MM.1S (cell line): ENCODE measurements at places on chromosomes 1 and 21.

DNA sequence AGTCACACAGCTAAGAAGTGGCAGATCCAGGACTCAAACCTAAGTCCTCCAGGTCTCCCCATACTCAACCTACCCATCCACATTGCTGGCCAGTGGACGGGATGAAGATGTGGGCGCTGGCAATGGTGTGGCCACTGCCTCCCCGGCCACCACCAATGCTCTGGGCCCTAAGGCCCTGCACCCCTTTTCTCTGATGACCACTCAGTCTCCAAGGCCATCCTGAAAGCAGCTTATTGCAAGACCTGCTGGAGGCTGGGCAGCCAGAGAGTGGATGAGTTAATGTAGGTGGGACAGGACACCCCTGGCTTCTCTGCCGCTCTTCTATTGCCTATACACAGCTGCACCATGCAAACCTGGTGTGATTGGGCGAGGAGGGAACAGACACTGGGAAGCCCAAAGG is 178.7 kb downstream of the HIVEP3 start:
- DNase-seq = no peak

DNA sequence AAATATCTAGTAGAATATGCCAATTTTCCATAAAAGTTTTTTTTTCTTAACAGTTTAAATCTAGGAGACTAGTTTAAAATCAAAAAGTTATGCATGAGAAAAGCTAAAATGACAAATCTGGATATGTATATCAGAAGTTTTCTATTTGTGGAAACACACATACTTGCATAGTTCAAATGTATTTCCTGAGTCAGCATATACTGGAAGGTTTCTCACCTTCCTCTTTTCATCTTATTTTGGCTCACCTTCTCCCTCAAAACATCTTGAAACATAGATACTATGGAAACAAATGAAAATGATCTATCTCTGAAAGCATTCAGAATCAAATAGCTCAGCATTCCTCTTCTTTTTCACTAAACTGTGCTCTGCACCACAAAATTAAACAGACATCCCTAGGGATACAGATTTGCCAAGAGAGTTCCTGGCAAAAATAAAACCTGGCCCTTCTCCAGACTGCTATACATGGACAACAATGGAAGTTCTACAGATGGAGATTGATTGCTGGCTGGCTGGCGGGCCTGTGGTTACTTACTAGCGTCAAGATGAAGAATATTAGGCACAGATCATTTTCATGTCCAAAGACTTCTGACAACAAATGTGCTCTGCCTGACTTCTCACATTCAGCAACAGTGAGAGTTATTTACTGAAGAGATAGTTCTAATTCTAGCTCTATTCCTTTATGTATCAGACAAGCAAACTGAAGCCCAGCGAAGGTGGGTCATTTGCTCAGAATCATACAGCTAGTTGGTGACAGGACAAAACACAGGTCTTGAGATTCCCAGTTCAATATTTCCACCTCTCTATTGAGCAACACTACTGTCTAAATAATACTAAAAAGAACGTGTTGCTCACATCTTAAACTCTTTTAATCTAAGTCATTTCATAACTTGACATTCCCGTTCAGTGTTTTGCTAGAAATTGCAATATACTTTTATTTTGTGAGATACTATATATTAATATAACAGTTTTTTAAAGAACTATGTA is 26.6 kb downstream of the DIPK1A start:
- peak; percentile 38 for DNase-seq

DNA sequence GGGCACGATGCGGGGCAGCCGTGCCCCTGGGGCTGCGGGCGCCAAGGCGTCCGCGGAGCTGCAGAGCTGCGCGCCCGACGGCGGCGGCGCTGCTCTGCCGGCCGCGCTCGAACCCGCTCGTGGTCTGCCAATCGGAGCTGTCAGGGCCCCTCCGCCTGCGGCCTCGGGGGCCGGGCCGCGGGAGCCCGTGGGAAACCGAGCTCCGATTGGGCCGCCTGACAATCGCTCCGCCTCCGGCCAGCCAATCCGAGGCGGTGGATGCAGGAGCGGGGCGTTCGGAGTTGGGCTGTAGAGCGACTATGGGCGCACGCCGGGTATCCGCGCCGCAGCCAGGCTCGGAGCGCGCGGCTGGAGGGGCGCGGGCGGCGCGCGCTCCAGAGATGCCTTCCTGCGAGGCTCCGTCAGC is 100.5 kb upstream of the SOD1 start:
- peak; percentile 99 for DNase-seq

GRCh38 chr1:61457526-61458040 is 267.4 kb downstream of the TM2D1 start:
- no peak for DNase-seq

GRCh38 chr1:1216770-1217620 is 3.0 kb upstream of the TNFRSF4 start:
- DNase-seq = no peak

GRCh38 chr1:230698130-230698529 is 15.8 kb downstream of the AGT start:
- DNase-seq = no peak

GRCh38 chr1:83779565-83779964 is 219.4 kb downstream of the TTLL7 start:
- no peak for DNase-seq

- DNase-seq = no peak
Measured at GRCh38 chr1:44059664-44060355, 28.5 kb upstream of the SLC6A9 start.

DNA sequence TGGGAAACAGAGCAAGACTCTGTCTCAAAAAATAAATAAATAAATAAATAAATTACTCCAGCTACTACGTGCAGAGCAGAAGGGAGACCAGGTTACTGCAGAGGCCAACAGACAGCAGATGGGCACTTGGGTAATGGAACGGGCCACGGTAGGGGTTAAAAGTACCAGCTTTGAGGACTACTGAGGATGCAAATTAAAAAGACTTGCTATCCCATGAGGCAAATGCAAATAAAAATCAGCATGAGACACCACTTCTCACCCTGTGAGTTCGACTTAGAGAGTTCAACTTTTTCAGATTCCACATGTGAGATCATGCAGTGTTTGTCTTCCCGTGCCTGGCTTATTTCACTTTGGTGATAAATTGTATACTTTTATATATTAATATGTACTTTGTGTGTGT is 6.6 kb downstream of the SLC2A5 start:
- no peak for DNase-seq

DNA sequence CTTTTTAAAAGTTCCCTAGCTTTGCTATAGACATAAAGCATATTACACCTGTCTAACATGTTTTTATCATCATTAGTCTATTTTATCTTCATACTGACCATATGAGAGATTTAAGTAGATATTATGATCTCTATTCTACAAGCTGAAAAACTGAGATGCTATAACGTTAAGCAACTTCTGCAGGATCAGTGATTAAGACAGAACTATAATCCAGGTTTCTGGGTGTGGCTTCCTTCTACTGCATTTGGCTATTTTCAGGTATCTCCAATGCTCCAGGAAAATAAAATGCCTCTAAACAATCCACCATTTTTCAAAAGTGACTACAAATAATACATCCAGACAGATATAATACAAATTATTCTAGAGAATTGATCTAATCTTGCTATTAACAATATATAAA is 53.4 kb downstream of the RGS2 start:
- no peak for DNase-seq

DNA sequence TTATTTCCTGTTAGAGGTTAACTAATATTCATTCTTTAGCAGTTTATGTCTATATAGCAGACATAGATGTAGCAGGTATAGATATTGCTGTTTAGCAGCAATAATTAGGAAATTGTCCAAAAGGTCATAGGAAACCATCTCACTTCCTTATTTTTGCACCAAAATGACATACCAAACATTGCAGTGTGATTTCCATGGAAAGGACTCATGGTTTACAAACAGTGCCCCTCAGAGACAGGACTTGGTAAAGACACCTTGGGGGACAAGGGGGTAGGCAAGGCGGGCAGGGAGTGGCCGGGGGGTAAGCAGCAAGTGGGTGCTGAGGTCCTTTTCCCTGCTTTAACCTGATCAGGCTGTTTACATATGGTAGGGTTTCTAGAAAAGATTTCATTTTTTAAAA is 30.5 kb downstream of the BATF3 start:
- peak; percentile 31 for DNase-seq

- DNase-seq = no peak
Measured at GRCh38 chr1:62282909-62283755, 36.1 kb downstream of the KANK4 start.

DNA sequence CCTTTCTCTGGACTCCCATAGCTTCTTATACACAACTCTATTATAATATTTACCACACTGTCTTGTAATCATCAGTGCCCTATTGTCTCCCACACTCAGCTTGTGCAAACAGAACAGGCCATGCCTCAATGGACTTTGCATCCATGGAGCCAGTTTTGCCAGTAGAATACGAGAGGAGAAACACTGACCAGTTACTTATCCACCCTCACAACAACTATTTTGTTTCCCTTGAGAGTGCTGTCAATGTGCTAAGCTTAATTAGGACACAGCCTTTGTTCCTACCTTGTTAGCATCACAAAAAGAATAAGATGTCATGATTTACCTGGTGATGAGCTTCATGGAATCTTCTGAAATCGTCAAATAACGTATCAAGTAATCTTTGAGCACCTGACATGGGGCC is 18.1 kb upstream of the LRRC52 start:
- DNase-seq = no peak

DNA sequence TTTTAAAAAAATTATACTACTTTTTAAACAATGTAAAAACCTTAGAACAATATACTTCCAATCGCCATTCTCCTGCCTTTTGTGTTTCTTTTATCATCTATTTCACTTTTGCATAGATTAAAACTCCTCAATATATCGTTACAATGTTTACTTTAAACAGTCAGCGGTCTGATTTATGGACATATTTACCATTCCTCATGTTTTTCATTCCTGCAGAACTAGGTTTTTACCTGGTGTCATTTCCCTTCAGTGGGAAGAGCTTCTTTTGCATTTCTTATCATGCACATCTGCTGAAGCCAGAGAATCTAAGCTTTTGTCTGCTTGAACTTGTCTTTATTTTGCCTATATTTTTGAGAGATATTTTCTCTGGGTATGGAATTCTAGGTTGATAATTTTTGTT is 277.4 kb upstream of the PLXNA2 start:
- no peak for DNase-seq

GRCh38 chr1:51631747-51632146 is 14.9 kb downstream of the OSBPL9 start:
- DNase-seq = no peak

GRCh38 chr1:50970931-50971582 is 1.0 kb downstream of the CDKN2C start:
- no peak for DNase-seq

- no peak for DNase-seq
Measured at GRCh38 chr1:227942021-227942715, 5.6 kb downstream of the WNT9A start.

DNA sequence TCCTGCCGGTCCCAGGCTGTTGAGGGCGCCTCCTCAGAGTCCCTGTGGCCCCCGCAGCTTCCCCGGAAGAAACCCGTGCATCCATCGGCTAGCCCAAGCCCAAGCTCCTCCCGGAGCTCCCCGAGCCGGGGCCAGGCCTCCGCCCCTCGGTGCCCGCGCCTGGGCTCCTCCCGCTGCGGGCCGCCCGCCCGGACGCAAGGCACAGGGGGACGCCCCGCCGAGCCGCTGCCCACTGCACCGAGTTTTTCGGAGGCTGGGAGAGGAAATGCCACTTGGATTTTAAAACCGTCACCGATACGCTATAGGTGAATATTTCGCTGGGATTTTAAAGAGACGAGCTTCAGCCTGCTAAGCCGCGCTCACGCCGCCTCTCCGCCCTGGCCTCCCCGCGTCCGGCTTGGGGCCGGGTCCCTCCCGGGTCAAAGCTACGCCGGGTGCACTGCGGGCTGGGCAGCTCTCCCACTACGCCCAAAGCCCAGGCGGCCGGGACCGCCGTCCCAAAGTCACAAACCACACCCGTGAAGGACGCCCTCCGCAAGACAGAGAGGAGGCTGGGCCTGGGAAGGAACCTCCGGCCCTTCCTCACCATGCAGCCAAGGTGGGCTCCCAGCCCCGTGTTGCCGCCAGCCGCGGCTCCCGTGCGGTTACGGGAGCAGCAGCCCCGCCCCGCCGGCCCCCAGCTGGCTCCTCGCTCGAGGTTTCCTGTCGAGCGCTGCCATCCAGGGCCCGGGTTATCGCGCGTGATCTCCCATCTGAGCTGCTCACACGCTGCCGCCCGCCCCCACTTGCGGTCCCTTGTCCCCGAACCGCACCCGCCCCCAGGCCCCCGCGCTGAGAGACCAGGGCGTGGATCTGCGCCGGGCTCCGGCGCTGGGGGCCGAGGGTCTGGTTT is 63.2 kb downstream of the CD247 start:
- peak; percentile 87 for DNase-seq

DNA sequence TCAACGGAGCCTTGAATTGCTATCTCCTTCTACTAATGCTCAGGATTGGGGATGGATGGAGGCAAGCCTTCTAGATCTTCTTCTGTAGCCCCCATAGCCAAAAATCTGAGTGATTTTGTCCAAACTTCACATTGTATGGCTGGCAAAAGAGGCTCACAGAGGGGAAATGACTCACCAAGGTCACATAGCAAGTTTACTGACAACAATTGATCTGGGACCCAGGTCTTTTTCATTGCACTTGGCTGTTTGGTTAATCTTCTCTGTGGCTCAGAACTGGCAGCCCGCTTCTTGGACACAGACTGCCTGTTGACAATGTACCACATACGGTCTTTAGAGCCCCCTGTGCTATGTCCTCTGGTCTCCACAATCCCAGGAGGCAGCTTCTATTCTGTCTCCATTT is 3.0 kb upstream of the LACTBL1 start:
- no peak for DNase-seq

DNA sequence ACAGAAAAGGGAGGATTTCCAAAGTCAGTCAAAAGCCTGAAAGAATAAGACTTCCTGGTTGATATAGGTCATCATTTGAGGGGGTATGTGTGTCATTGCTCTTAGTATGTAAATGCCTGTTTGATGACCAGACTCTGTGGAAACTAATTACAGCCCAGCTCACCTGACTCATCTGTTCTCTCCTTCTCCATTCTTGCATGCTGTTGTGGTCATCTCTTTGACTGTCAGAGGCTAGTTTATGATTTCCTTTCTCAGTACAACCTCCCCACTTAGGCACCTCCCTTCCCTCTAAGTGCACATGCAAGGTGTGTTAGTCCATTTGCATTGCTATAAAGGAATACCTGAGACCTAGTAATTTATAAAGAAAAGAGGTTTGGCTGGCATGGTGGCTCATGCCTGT is 2.4 kb upstream of the C1orf116 start:
- DNase-seq = no peak

- no peak for DNase-seq
Measured at GRCh38 chr1:181151378-181152326, 63.2 kb downstream of the IER5 start.

- DNase-seq = peak; percentile 49
Measured at GRCh38 chr1:95384567-95384966, 150.6 kb downstream of the RWDD3 start.

DNA sequence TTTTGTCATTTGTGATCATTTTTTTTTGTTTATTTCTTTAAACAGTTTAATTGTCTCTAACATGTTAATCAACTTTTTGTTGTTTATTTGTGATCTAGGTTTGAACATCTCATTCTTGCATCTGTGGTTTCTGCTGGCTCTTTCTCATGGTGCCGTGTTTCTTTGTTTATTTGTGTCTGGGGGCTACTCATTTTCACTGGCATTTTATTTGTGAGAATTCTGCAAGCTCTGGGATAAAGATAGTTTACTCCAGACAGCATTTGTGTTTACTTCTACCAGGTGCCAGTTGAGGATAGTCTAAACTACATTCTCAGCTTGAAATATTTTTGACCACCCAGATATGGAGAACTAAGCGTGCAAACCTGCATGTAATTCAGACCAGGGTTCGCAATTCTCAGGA is 508.6 kb downstream of the KIF26B start:
- no peak for DNase-seq
